ENCODE measurements at places on chromosomes 7 and 10. TPM values are rescaled to one million over a fixed set of nuclear protein-coding genes. Genes with fewer than 3 reads are reported as not detected.

The MMD2 gene
- not detected for total RNA-seq

The WEE2 gene
- not detected for total RNA-seq

The CALHM1 gene
- total RNA-seq, result 0.29 TPM

The ERVW-1 gene
- not detected for total RNA-seq

The SLC29A3 gene
- 3.3 TPM for total RNA-seq

The EPHA1 gene
- 15.8 TPM for total RNA-seq

The TMEM139 gene
- 1.6 TPM for total RNA-seq

The TSPAN12 gene
- total RNA-seq, result not detected

The EGR2 gene
- total RNA-seq, result 2.0 TPM

The EBLN1 gene
- not detected for total RNA-seq

The C7orf33 gene
- not detected for total RNA-seq

The GATA3 gene
- 55.4 TPM for total RNA-seq

The AGAP4 gene
- 20.9 TPM for total RNA-seq

The LDB3 gene
- total RNA-seq, result 0.05 TPM

The DOCK4 gene
- total RNA-seq, result 0.28 TPM

The CCDC172 gene
- not detected for total RNA-seq

The AASS gene
- total RNA-seq, result 0.48 TPM

The GJD4 gene
- total RNA-seq, result not detected

The CYP2E1 gene
- not detected for total RNA-seq

The MET gene
- 0.41 TPM for total RNA-seq

The NPC1L1 gene
- total RNA-seq, result not detected

The CALY gene
- total RNA-seq, result not detected

The TNS3 gene
- total RNA-seq, result 0.05 TPM

The PPP1R9A gene
- total RNA-seq, result not detected

The RAB11FIP2 gene
- total RNA-seq, result 20.8 TPM

The NODAL gene
- 0.15 TPM for total RNA-seq

The GLI3 gene
- total RNA-seq, result not detected

The C10orf105 gene
- total RNA-seq, result 0.50 TPM

The EMX2 gene
- total RNA-seq, result not detected

The SH2B2 gene
- total RNA-seq, result 0.86 TPM

The CADPS2 gene
- total RNA-seq, result not detected

The STK31 gene
- total RNA-seq, result 0.08 TPM
